ENCODE measurements at places on chromosomes 5 and 9. TPM values are rescaled to one million over a fixed set of nuclear protein-coding genes. Genes with fewer than 3 reads are reported as not detected.

Gene PPP2R2B
- 6.7 TPM for total RNA-seq

DNA sequence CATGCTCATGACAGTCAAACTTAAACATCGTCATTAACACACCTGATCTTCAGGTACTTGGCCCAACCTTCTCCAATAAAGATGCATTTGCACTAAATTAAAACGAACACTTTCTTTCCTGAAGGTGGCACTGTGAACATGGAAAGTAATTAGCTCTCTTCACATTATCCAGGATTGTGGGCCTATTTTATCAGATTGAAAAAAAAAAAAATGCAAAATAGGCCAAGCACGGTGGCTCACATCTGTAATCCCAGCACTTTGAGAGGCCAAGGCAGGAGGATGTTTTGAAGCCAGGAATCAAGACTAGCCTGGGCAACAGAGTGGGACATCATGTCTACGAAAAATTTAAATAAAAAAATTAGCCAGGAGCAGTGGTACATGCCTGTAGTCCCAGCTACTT, 14.4 kb upstream of the CDC20B start:
- no peaks in the 10 kb centered on the region for H3K36me3 ChIP-seq
- H3K27me3 ChIP-seq = peaks cover 65% of the 10 kb centered on the region
- no peak for DNase-seq

- no peaks in the 10 kb centered on the region for H3K4me1 ChIP-seq
- peaks cover 44% of the 10 kb centered on the region for H3K36me3 ChIP-seq
- no peak for DNase-seq
- no peaks in the 10 kb centered on the region for H3K27me3 ChIP-seq
- H3K27ac ChIP-seq = no peak overlapping the region
- H3K4me3 ChIP-seq = no peak overlapping the region
Measured at GRCh38 chr9:128972956-128973355, 25.5 kb downstream of the NUP188 start.

- H3K4me1 ChIP-seq = no peaks in the 10 kb centered on the region
- no peak overlapping the region for H3K4me3 ChIP-seq
- H3K36me3 ChIP-seq = no peaks in the 10 kb centered on the region
- no peak overlapping the region for H3K27ac ChIP-seq
- no peak for DNase-seq
Measured at GRCh38 chr5:170542691-170543293, 39.0 kb downstream of the KCNIP1 start.

DNA sequence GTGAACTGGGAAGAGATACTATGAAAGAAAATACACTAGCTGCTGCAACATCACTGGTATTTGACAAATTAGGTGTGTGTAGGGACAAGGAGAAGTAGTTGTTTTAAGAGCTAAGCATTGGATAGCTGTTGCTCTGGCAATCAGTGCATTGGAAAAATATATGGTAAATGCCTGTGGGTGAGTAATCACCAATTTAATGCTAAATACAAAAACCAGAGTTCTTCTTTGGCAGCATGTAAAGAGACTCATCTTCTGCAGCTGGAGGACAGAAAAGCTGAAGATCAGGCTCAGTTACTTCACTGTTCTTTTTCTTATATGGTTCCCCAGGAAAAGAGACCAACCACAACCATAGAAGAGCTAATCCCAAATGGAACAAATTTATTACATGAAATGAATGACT, 201.8 kb upstream of the MPDZ start:
- no peaks in the 10 kb centered on the region for H3K27me3 ChIP-seq
- no peaks in the 10 kb centered on the region for H3K36me3 ChIP-seq
- H3K27ac ChIP-seq = no peak overlapping the region
- H3K4me3 ChIP-seq = no peak overlapping the region
- no peak for DNase-seq

GRCh38 chr5:120655828-120656435, 191.8 kb downstream of the PRR16 start:
- no peak for DNase-seq
- no peak overlapping the region for H3K27ac ChIP-seq
- H3K4me3 ChIP-seq = no peak overlapping the region
- H3K36me3 ChIP-seq = no peaks in the 10 kb centered on the region
- no peaks in the 10 kb centered on the region for H3K27me3 ChIP-seq
- H3K4me1 ChIP-seq = no peaks in the 10 kb centered on the region

Gene BTNL3
- not detected for total RNA-seq

DNA sequence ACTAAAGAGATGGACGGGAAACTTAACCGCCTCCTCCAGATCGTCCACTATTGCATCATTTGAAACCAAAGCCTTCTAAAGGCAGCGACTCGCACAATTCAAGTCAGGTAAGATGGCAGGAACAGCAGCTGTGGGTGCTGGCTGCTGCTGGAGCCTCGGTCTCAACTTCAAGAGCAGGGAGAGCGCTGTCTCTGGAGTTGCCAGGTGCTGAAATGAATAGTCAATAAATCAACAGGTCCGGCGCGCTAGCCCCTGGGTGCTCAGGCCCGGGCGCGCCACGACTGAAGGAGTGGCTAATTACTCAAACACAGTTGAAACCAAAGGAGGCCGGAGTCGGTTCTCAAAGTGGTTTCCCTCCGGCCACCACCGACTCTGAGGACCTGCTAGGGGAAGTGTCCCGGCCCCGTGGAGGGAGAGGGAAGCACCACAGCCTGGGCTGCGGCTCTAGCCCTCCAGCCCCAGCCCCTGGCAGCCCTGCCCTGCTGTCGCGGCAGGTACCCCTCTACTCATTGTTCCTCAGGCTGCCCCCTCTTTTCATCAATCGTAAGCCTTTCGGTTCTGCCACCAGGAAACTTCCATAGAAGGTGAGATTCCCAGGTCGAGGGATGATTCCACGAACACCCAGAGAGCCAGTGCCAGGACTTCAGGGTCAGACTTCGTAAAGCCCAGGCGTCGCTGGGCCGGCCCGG, 804 bp downstream of the TTC39B start:
- H3K4me3 ChIP-seq = peak overlapping the region; percentile 99
- no peaks in the 10 kb centered on the region for H3K27me3 ChIP-seq
- H3K4me1 ChIP-seq = peaks cover 41% of the 10 kb centered on the region
- DNase-seq = peak; percentile 71
- H3K27ac ChIP-seq = peak overlapping the region; percentile 97
- peaks cover 8% of the 10 kb centered on the region for H3K36me3 ChIP-seq

DNA sequence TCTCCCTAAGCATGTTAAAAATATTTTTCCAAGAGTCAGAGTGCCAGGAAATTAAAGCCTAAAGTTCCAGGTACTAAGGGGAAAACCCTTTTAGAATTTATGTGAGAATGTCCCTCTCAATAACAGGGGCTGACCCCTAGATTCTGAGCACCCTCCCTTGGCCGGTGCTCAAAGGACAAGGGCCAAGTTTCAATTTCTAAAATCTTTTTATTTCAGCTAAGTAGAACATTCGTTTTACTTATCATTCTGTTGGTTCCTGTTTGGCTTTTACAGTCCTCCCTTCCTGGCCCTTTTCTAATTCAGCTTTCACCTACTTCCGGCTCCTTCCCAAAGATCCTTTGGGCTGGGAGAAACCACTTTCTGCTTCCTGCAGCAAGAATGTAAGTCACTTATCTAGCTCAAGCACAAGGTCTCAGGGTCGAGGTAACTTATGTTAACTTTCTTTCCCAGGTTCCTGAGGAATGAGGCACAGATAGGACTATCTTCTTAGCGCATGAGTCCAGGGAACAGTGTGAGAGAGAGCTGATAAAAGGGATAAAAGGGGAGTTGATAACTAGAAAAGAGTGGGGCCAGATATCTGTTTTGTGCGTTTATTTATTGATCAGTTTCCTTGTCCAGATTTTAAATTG, 34.6 kb upstream of the F2RL2 start:
- no peaks in the 10 kb centered on the region for H3K27me3 ChIP-seq
- H3K27ac ChIP-seq = no peak overlapping the region
- no peak overlapping the region for H3K4me3 ChIP-seq
- peaks cover 47% of the 10 kb centered on the region for H3K36me3 ChIP-seq

GRCh38 chr5:119355685-119356611, at the start of gene TNFAIP8:
TSS of gene TNFAIP8 (plus strand) at chr5:119356019. CDS start at chr5:119356091, 72 bp downstream.
- peaks cover 25% of the 10 kb centered on the region for H3K36me3 ChIP-seq
- peak within 1 kb of the TSS; percentile 90 for H3K27ac ChIP-seq
- H3K4me3 ChIP-seq = peak within 1 kb of the TSS; percentile 91
- H3K27me3 ChIP-seq = no peaks in the 10 kb centered on the region

- H3K4me1 ChIP-seq = no peaks in the 10 kb centered on the region
- no peaks in the 10 kb centered on the region for H3K27me3 ChIP-seq
- no peak overlapping the region for H3K4me3 ChIP-seq
- no peak overlapping the region for H3K27ac ChIP-seq
- DNase-seq = no peak
Measured at GRCh38 chr5:118906947-118907346, 81.4 kb downstream of the DTWD2 start.

Gene PCDHAC2
- not detected for total RNA-seq

DNA sequence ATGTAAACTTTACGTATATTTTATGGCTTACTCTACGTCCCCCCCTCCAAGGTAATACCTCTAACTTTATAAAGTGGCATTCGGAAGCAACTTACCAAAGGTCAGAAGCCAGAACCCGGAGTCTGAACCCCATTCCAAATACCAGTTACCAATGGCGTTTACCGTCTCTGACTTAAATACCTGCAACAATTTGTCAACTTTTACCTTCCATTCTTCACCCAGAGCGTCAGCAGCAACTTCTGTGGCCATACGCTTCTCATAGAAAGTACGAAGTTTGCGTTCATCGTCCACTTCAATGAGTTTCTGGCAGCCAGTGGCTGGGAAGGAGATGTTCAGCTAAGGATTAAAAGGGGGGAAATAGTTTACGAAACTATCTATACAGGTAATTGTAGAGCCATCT, 753 bp downstream of the RPS6 start:
- peak overlapping the region; percentile 99 for H3K4me3 ChIP-seq
- H3K27ac ChIP-seq = peak overlapping the region; percentile 97
- H3K27me3 ChIP-seq = no peaks in the 10 kb centered on the region
- H3K36me3 ChIP-seq = peaks cover 56% of the 10 kb centered on the region
- DNase-seq = no peak
- H3K4me1 ChIP-seq = peaks cover 54% of the 10 kb centered on the region

Gene PCDHA2
- total RNA-seq = not detected

DNA sequence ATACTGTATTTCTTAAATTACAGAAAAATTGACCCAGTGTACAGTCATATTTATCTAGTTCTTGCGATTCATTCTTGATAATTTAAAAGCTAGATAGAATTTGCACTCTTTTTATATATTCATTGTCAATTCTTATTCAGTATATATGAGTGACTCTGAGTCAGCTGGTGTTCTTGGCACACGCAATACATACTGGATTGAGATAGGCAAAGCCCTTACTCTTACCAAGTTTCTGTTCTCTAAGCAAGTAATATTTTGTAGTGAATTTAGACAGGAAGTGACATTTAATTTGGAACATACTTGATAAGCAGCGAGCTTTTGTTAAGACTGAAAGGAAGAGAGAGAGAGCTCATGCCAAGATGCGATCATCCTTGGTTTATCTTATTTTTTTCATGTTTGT, 57.7 kb downstream of the GPBP1 start:
- H3K27me3 ChIP-seq = no peaks in the 10 kb centered on the region
- no peak overlapping the region for H3K27ac ChIP-seq
- peaks cover 53% of the 10 kb centered on the region for H3K36me3 ChIP-seq
- peaks cover 21% of the 10 kb centered on the region for H3K4me1 ChIP-seq

GRCh38 chr5:76607353-76607871, 15.8 kb downstream of the F2RL2 start:
- peaks cover 57% of the 10 kb centered on the region for H3K36me3 ChIP-seq
- H3K27ac ChIP-seq = peak overlapping the region; percentile 27
- H3K27me3 ChIP-seq = no peaks in the 10 kb centered on the region

- peaks cover 60% of the 10 kb centered on the region for H3K4me1 ChIP-seq
- peak; percentile 71 for DNase-seq
- H3K36me3 ChIP-seq = peaks cover 57% of the 10 kb centered on the region
- H3K27me3 ChIP-seq = no peaks in the 10 kb centered on the region
- H3K4me3 ChIP-seq = peak overlapping the region; percentile 99
- peak overlapping the region; percentile 98 for H3K27ac ChIP-seq
Measured at GRCh38 chr5:40834391-40834848, 602 bp downstream of the RPL37 start.

Gene PRRX2
- total RNA-seq = 0.28 TPM

Gene ZNF300
- total RNA-seq = 0.44 TPM

- no peak for DNase-seq
- no peaks in the 10 kb centered on the region for H3K36me3 ChIP-seq
- no peak overlapping the region for H3K4me3 ChIP-seq
- no peaks in the 10 kb centered on the region for H3K27me3 ChIP-seq
Measured at GRCh38 chr5:122144236-122144635, 14.9 kb downstream of the ZNF474 start.

DNA sequence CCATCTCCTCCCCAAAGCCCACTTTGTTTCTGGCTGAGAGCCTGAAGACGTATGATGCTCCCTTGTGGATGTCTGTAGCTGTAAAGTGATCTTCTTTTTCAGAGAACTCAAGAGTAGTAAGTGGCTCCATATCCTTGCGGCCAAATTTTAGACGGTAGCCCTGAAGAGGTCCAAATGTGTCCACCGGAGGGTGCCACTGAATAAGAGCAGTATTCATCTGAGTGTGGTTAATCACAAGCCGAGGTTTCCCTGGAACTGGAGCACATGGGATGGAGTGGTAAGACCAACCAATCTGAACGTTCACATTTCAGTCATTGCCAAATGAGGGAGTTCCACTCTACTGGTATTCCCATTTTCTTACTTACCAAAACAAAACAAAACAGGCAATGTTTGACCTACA, 686.5 kb upstream of the DMAC1 start:
- no peak for DNase-seq
- no peaks in the 10 kb centered on the region for H3K4me1 ChIP-seq
- H3K36me3 ChIP-seq = no peaks in the 10 kb centered on the region
- no peak overlapping the region for H3K4me3 ChIP-seq
- H3K27ac ChIP-seq = no peak overlapping the region
- H3K27me3 ChIP-seq = no peaks in the 10 kb centered on the region

Gene ANXA2R
- 32.0 TPM for total RNA-seq

Gene SOX30
- total RNA-seq = not detected

DNA sequence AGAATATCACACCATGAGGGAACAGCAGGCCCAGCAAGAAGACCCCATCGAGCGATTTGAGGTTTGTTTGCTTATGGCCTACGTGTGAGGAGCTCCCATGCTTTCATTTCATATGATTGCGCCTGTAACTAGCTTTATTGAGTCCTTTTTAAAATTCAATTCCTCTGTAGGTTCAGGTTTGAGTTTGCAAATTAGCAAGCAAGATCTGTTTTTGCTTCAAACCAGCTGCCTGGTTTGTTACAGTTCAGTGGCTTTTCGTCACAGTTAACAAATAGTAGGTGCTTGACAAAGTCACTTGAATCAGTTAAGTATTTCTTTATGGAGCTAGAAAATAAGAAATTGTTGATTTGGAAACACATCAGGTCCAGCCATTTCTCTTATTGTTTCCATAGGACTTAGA, 56.3 kb downstream of the GPR21 start:
- no peak overlapping the region for H3K4me3 ChIP-seq
- DNase-seq = no peak
- H3K27me3 ChIP-seq = no peaks in the 10 kb centered on the region
- H3K36me3 ChIP-seq = peaks cover 9% of the 10 kb centered on the region
- H3K27ac ChIP-seq = no peak overlapping the region
- peaks cover 4% of the 10 kb centered on the region for H3K4me1 ChIP-seq

GRCh38 chr5:76193635-76194034, 110.5 kb downstream of the SV2C start:
- peaks cover 5% of the 10 kb centered on the region for H3K4me1 ChIP-seq
- peaks cover 2% of the 10 kb centered on the region for H3K27me3 ChIP-seq
- H3K27ac ChIP-seq = no peak overlapping the region
- H3K4me3 ChIP-seq = no peak overlapping the region
- H3K36me3 ChIP-seq = peaks cover 11% of the 10 kb centered on the region
- no peak for DNase-seq

GRCh38 chr9:131395157-131396098, 1.5 kb downstream of the PRRC2B start:
- H3K27ac ChIP-seq = peak overlapping the region; percentile 91
- H3K27me3 ChIP-seq = no peaks in the 10 kb centered on the region
- peaks cover 55% of the 10 kb centered on the region for H3K4me1 ChIP-seq
- peak; percentile 87 for DNase-seq
- H3K36me3 ChIP-seq = peaks cover 19% of the 10 kb centered on the region

Measured in activated CD8-positive, alpha-beta memory T cell treated with anti-CD3 and anti-CD28 coated beads, Interleukin-2, amount 10 ng/mL, durations not matched to agents 7 days and 5 days (primary cell).